ENCODE measurements at places on chromosomes 4 and X.

- DNase-seq, result peak; percentile 4
Observed at GRCh38 chrX:70998411-70999027, 67.6 kb upstream of the SLC7A3 start.

DNA sequence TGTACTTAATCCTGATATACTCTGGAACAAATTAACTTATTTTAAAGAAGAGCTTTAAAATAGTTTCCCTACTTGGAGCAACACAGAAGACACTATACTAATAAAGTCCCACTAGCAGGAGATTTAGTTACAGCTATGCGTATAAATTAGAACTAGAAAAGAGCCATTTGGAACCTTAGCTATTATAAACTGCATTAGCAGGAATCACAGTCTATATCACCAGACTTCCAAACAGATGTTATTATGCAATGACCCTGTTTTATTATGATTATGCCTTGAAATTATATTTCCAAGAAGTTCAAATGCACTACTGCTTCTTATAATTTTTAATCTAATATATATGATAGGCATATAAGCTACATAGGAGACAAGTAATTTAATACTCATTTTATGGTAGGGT lies 95.5 kb upstream of the WDR44 start:
- DNase-seq, result no peak

- no peak for DNase-seq
Observed at GRCh38 chr4:39942507-39942906, 35.2 kb downstream of the PDS5A start.

DNA sequence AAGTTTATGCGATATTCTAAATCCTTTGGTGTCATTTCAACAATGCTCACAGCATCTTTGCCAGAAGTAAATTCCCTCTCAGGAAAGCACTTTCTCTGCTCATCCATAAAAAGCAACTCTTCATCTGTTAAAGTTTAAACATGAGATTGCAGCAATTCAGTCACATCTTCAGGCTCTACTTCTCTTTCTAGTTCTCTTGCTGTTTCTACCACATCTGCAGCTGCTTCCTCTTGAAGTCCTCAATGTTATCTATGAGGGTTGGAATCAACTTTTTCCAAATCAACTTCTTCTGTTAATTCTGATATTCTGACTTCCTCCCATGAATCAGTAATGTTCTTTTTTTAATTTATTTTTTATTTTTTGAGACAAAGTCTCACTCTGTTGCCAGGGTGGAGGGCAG lies 100.9 kb downstream of the LCORL start:
- DNase-seq, result no peak

DNA sequence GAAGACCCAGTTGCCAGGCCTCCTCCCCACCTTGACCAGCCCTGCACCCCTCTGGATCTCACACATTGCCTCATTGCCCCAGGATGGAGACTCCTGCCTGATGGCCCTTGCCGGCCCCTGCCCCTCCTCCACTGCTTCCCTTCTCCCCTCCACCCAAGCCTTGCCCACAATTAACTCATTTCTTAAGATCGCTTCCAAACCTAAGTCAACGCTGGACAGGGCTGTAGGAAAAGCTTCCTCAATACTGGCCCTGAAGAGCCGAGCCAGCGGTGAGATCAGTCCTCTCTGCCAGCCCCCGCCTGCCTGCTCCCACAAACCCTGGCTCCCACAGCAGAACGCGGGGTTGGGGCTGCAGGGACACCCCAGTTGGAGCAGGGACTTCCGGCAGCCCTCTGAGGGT lies 7.5 kb upstream of the HAUS7 start:
- no peak for DNase-seq

- DNase-seq, result no peak
Observed at GRCh38 chrX:47898024-47898423, 61.3 kb downstream of the ZNF81 start.

GRCh38 chrX:80022363-80023031 lies 7.9 kb downstream of the TBX22 start:
- DNase-seq, result no peak

DNA sequence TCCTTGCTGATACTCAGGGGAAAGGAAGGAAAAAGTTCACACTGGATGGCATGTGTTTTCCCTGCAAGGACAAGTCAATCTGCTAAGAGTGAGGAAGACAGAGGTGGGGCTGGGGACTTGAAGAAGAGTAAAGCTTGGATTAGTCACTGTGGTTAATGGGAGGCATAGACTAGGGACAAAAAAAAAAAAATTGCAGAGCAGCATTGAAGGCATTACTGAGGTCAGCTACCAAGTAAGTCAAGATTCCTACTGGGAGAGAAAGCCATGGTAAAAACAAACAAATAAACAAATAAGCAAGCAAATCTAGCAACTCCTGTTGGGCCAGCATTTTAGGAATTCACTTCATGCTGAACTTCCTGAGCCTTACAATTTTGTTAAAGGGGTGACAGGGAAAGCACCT lies 58.2 kb upstream of the GPC4 start:
- DNase-seq, result no peak

DNA sequence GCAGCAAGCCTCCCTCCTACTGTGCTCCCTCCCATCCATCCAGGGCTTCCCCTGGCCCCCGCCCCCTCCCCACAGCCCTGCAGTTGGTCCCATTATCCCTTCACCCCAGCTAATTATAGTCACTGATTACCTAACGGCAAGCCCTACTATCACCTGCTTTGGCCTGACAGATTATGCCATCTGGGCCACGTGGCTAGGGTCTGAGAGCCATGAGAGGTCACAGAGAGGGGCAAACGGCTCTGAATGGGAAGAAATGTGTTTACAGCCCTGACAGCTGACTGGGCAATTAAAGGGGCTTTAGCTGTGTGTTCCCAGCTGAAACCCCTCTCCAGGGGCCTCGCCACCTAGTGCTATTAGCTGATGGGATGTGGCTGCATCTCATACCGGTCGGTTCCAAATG lies 134.4 kb upstream of the CPEB2 start:
- no peak for DNase-seq

GRCh38 chrX:31209005-31209628 lies 137.3 kb upstream of the FTHL17 start:
- no peak for DNase-seq

DNA sequence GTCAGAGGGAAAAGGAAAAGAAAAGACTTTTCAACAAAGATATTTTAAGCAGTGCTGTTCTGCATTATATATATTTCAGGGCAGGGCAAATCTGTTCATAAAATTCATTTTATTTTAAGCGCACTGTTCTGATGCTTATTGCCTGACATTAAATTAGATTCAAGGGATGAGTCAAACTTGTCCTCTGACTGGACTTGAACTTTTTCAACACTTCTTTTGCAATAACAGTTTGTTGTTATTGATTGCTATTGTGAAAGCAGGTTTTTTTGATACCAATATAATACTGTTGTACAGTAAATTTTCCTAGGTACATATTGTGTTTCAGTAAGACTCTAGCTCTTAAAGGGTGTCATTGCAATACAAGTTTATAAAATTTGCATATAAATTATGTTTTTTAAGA lies 481.3 kb downstream of the NAF1 start:
- no peak for DNase-seq

DNA sequence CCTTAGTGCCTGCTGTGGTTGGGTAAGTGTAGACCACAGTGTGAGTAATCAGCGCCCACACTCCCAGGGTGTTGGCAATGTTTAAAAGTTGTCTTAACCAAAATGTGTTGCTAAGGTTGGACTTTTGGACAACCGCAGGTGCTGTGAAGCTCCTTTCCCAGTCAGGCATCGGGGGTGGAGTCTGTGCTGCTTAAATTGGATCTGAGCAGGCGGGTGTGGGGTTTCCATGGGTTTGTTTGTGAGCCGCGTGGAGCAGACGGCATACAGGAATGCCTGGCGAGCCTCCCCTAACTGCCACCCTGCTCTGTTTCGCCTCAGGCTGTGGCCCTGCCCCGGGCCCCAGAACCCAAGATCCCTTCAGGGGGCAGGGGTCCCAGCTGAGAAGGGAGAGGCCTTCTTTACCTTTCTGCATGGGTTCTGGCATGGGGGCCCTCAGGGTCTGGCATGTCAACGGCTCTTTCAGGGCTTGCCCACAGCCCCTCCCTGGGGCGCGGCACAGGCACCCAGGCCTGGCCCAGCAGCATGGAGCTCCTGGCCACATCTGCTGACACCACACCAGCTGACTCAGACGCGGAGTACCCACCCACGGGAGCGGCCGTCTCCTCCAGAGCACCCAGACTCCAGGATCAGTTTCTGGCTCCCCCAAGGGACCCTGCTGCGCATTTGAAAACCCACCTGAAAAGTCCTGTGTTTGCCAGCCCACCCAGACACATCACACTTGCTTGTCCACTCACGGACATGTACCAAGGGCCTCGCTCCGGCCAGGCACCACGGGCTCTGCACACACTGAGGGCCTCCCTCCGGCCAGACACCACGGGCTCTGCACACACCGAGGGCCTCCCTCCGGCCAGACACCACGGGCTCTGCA lies 5.1 kb upstream of the SPON2 start:
- DNase-seq, result peak; percentile 75

DNA sequence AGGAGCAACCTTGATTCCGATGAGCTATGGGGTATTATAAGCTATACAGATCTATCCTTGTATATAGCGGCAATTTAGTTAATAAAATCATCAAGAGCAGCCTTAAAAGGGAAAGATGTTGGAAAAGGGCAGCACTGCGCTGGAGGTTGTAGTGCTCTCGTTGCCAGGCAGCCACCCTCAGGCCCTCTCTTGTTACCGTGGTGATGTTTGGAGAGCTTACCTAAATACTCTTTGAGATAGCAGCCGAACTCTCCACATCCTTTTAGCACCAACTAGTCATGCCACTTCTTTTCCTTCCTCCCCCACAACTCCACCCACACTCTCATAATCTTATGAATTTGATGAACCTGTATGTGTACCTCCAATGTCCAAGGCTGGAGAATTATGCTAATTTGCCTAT lies 3.8 kb upstream of the RADX start:
- DNase-seq, result no peak

- DNase-seq, result no peak
Observed at GRCh38 chr4:149955780-149956390, 122.4 kb upstream of the DCLK2 start.

DNA sequence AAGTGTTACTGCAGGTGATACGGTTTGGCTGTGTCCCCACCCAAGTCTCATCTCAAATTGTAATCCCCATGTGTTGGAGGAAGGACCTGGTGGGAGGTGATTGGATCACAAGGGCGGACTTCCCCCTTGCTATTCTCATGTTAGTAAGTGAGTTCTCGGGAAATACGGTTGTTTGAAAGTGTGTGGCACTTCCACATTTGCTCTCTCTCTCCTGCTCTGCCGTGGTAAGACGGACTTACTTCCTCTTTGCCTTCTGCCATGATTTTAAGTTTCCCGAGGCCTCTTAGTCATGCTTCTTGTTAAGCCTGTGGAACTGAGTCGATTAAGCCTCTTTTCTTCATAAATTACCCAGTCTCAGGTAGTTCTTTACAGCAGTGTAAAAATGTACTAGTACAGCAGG lies 65.2 kb upstream of the SLC7A11 start:
- no peak for DNase-seq

- DNase-seq, result no peak
Observed at GRCh38 chrX:29431895-29432294, 783.5 kb upstream of the MAGEB2 start.

- no peak for DNase-seq
Observed at GRCh38 chr4:74085669-74086068, 13.3 kb downstream of the CXCL2 start.

DNA sequence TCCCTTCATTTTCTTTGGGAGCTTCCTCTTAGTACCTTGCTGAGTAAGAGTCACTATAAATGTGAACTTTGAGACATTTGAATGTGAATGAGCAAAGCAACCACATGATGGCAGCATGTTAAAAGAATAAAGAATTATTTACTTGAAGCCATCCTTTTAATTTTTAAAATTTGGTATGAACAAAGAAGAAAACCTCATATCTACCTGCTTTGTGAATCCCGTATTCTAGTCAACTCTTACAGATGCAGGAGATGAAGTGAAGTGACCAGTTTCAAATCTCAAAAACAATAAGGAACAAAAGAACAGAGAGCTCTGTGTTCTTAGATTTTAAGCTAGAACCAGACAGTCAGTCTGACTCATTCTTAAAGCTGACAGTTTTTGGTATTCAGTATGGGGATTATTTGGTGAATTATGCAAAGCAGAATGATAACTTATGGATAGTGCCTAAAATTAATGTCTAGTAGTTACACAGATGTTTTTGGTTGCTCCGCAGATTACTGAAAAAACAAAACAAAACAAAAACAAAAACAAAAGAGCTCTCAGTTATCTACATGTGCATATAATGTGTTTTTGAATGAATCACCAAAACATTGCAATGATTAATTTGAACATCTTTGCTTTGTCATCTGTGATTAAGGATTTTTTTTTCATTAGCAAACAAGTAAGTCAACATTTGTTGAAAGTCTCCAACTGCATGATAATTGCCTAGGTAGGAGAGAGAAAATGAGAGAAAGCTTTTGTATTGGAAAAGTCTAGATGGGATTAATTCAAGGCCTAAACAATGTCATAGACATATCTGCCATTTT lies 48.2 kb upstream of the H2AZ1 start:
- peak; percentile 10 for DNase-seq

- DNase-seq, result no peak
Observed at GRCh38 chrX:155048977-155049619, 21.8 kb downstream of the CMC4 start.

- DNase-seq, result no peak
Observed at GRCh38 chr4:98773638-98774037, 115.2 kb upstream of the TSPAN5 start.

- no peak for DNase-seq
Observed at GRCh38 chr4:6549445-6549844, 25.5 kb upstream of the MAN2B2 start.

DNA sequence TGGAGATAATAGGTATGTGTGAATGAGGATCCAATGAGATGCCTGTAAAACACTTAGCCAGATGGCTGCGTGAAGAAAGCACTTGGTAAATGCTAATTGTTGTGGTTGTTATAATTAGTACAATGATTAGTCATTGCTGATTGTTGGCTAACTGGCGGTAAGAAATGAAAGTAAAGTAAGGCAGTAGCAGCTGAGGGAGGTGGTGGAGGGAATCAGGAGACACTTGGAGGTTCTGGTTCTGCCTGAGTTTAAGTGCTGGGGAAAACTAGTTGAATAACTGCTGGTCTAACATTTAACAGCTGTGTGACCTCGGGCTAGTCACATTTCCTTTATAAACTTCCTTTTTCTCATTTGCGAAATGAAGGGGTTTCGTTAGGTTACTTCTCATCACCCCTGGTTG lies 30.9 kb downstream of the CD38 start:
- DNase-seq, result no peak

- DNase-seq, result no peak
Observed at GRCh38 chrX:102138064-102138463, 4.2 kb downstream of the TCEAL6 start.

DNA sequence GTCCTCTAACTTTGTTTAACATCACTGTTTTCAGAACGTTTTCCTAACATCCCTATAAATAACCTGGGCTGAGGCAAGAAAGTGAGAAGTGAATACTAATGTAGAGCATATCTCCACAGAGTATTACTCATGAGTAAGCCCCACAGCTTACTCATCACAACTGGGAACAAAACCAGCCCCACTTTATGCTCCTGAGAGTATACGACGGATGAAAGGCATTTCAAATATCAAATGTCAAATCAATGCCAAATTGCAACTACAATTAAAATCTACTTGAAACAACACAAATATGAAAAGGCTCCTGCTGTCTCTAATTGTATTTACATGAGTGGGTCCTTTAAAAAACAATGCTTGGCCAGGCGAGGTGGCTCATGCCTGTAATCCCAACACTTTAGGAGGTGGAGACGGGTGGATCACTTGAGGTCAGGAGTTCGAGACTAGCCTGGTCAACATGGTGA lies 41.2 kb downstream of the SH3RF1 start:
- DNase-seq, result peak; percentile 62
